Foreskin keratinocyte (primary cell): ENCODE measurements at places on chromosomes 13 and 19. TPM values are rescaled to one million over a fixed set of nuclear protein-coding genes. Genes with fewer than 3 reads are reported as not detected.

Gene COX6B2
- 1.8 and 2.8 TPM in 2 replicates for polyA plus RNA-seq

Gene YIPF2
- 46.1 and 52.7 TPM in 2 replicates for polyA plus RNA-seq

Gene DIAPH3
- polyA plus RNA-seq, result 11.4 and 17.6 TPM in 2 replicates

Gene SYNGR4
- not detected in 2 replicates for polyA plus RNA-seq

Gene CCDC194
- not detected in 2 replicates for polyA plus RNA-seq

Gene CYP2A7
- not detected in 2 replicates for polyA plus RNA-seq

Gene CEACAM1
- polyA plus RNA-seq, result 2.4 and 3.3 TPM in 2 replicates

Gene PNPLA6
- 60.6 and 66.8 TPM in 2 replicates for polyA plus RNA-seq

Gene HSPB6
- 0.39 and 0.46 TPM in 2 replicates for polyA plus RNA-seq

Gene TBXA2R
- 0.62 and 0.91 TPM in 2 replicates for polyA plus RNA-seq

Gene SYDE1
- polyA plus RNA-seq, result 9.6 and 11.4 TPM in 2 replicates

Gene RNF225
- not detected in 2 replicates for polyA plus RNA-seq

Gene ADGRE3
- not detected in 2 replicates for polyA plus RNA-seq

Gene IGFLR1
- polyA plus RNA-seq, result 4.7 and 6.2 TPM in 2 replicates

Gene C1QTNF9B
- polyA plus RNA-seq, result not detected in 2 replicates

Gene SIAH3
- polyA plus RNA-seq, result 0.14 and 0.20 TPM in 2 replicates

Gene CASP14
- polyA plus RNA-seq, result 0.07 TPM in 1 of 2 replicates, not detected in the other

Gene TRAPPC2B
- polyA plus RNA-seq, result 14.8 and 16.5 TPM in 2 replicates

Gene LILRB4
- not detected in 2 replicates for polyA plus RNA-seq

Gene SOX1
- polyA plus RNA-seq, result not detected in 2 replicates

Gene ANKRD24
- 0.06 TPM in 2 replicates for polyA plus RNA-seq

Gene OR7C1
- polyA plus RNA-seq, result not detected in 2 replicates

Gene DNASE2
- 36.1 and 44.0 TPM in 2 replicates for polyA plus RNA-seq

Gene PSG2
- not detected in 2 replicates for polyA plus RNA-seq

Gene OR10H1
- polyA plus RNA-seq, result not detected in 2 replicates

Gene PLK5
- not detected in 2 replicates for polyA plus RNA-seq

Gene ZIM2
- not detected in 2 replicates for polyA plus RNA-seq

Gene ZNF235
- 0.88 and 1.2 TPM in 2 replicates for polyA plus RNA-seq

Gene CGB8
- polyA plus RNA-seq, result not detected in 2 replicates

Gene MBD3L3
- polyA plus RNA-seq, result not detected in 2 replicates
